ENCODE measurements at places on chromosomes 12 and 14. TPM values are rescaled to one million over a fixed set of nuclear protein-coding genes. Genes with fewer than 3 reads are reported as not detected.
A peak's percentile ranks its signal among the peaks of the same experiment; 100 is the strongest.

GRCh38 chr12:62963486-62964041, 28.6 kb upstream of the PPM1H start:
- no peak for DNase-seq

- DNase-seq: no peak
Measured at GRCh38 chr14:35964697-35965286, 138.7 kb downstream of the BRMS1L start.

DNA sequence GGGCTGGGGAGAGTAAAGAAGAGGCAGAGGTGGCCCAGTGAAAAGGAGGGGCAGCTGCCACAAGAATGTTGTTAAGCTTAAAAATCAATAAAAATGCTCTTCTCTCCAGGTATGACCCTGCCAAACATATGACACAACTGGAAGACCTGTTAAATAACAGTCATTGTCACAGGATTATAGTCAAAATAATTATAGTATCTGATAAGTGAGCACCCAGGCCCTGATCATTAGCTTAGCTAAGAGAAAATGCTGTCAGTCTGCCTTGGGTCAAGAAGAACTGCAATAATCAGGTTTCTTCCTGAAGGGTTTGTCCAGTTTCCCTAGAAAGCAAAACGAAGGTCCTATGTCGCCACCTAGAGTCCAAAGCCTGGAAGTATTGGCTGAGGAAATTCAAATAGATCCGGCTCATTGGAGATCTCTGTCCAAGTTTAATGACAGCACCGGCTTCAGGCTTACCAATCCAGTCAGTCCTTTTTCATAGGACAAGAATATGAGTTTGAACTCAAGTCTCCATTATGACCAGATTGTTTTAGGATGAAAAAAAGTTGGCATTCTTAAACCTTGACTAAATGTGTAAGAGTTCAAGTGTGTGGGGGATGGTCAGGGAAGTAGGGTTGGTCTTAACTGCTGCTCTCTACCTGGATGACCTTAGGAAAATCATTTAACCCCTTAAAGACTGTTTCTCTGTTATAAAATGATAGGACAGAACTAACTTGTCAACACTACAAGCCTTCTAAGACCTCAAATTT, 22.5 kb upstream of the NKX2-8 start:
- peak; percentile 54 for DNase-seq

- no peak for DNase-seq
Measured at GRCh38 chr12:25500651-25501050, 52.4 kb downstream of the LMNTD1 start.

DNA sequence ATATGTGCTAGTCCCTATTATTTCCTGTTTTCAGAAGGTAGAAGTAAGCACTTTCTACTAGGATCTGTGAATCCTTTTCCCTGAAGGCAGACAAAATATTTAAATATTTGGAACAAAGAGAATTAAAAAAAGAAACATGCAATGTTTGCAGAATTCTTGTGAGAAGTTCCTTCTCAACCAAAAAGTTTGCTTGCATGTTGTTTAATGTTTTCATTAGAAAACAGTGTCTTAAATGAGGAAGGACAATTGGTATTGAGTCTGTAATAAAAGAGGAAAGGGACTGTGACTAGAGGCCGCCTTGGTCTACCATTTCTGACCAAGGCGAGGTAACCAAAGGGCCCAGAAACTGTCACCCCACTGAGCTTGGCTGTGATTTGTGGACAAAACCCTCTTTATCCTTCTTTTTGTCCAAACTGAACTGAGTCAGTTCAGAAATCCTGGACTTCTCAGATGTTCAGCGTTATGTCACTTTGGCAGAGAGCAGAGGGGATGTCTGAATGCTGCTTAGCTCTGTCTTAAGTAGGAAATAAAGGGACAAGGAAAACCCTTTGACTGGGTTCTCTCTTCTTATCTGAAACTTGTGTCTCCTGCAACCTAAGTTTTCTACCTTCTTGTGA, 129.8 kb upstream of the CPM start:
- no peak for DNase-seq

GRCh38 chr12:57549909-57550640, at the start of gene KIF5A:
Gene KIF5A (plus strand): TSS chr12:57550044. CDS start chr12:57550272, 228 bp downstream.
- peak; percentile 72 for DNase-seq

DNA sequence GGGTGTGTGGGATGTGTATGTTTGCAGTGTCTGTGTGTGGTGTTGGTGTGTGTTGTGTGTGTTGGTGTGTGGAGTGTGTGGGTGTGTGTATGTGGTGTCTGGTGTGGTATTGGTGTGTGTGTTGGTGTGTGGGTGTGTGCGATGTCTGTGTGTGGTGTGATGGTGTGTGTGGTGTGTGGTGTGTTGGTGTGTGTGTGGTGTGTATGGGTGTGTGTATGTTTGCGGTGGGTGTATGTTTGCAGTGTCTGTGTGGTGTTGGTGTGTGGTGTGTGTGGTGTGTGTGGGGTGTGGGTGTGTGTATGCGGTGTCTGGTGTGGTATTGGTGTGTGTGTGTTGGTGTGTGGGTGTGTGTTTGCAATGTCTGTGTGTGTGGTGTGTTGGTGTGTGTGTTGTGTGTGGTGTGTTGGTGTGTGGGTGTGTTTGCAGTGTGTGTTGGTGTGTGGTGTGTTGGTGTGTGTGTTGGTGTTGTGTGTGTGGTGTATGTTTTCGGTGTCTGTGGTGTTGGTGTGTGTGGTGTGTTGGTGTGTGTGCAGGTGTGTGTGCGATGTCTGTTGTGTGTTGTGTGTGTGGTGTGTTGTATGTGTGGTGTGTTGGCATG, 15.7 kb downstream of the MLXIP start:
- DNase-seq: no peak

- no peak for DNase-seq
Measured at GRCh38 chr12:95990136-95990535, 6.0 kb downstream of the HAL start.

The CCDC184 gene
- 0.25 TPM for total RNA-seq

The AMIGO2 gene
- 12.1 TPM for total RNA-seq

The ATP2A2 gene
- total RNA-seq: 107 TPM

The PCK2 gene
- 90.3 TPM for total RNA-seq

The CMTM5 gene
- total RNA-seq: not detected

The REM2 gene
- 0.20 TPM for total RNA-seq

The POLR3B gene
- total RNA-seq: 9.5 TPM

The LHX5 gene
- total RNA-seq: not detected

Measured in activated CD8-positive, alpha-beta T cell treated with anti-CD3 and anti-CD28 coated beads for 36 hours (primary cell).